NCI-H1092 (cell line): ENCODE measurements at places on chromosomes 3 and 15.

DNA sequence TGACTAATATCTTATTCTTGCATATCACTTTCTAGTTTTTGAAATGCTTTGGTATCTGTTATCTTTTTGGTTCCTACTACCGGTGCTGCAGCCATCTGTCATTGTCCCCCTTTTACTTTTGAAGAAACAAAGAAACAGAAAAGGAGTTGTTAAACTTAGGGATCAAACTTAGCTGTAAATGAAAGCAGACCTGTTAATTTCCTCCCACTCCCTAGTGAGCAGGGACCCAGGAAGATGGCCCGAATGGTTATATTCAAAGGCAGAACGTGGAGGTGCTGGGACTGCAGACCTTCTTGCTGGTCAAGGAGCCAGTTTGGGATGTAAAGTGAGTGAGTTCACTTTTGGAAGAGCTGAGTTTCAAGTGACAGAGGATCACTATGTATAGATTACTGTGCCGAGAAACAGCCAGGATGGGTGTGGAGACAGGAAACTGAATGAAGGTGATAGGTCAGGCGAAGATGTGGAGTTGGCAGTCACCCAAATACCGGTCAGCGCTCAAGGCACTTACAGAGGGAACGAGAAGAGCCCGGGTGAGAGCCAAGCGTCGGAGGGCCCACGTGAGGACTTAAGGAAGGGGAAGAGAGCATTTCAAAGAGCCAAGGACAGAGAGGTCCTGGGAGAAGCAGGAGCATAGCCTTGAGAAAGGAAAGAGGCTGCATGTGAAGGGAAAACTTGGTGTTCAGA is 20.1 kb downstream of the KBTBD8 start:
- DNase-seq, result no peak

- no peak for DNase-seq
Observed at GRCh38 chr15:44289259-44289790, 806 bp downstream of the GOLM2 start.

GRCh38 chr3:46076606-46077005 is 49.3 kb upstream of the XCR1 start:
- DNase-seq, result no peak

DNA sequence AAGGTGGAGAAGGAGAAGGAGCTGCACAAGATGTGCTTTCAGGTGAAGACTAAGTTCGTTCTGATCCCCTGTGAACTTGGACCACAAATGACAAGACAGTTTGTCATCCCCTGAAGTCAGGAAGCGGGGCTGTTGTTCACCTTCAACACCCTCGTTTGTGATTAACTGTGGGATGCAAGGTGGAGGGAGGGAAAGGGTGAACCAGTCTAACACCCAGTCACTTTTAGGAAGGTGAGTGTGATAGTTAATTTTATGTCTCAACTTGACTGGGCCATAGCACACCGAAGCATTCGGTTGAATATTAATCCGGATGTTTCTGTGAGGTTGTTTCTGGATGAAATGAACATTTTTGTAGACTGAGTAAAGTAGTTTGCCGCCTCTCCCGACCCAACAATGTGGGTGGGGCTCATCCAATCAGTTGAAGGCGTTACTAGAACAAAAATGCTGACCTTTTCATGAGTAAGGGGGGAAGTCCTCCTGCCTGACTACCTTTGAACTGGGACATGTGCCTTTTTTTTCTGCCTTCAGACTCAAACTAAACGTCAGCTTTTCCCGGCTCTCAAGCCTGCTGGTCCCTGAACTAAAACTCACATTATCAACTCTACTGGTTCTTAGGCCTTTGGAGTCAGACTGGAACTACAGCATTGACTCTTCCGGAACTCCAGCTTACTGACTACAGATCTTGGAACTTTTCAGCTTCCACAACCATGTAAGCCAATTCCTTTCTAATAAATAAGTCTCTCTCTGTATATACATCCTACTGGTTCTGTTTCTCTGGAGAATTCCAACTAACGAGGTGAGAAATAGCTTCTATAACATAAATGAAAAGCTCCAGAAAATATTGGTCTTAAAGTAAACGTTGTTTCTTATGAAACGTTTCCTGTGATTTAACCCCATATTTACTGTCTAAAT is 264.0 kb upstream of the SLITRK3 start:
- DNase-seq, result no peak

GRCh38 chr3:98329392-98330124 is 24.1 kb upstream of the OR5K4 start:
- DNase-seq, result peak; percentile 41
